ENCODE measurements at places on chromosomes 12 and 14.

- no peak for DNase-seq
These were observed 39.5 kb downstream of the L2HGDH start for GRCh38 chr14:50272498-50272897.

DNA sequence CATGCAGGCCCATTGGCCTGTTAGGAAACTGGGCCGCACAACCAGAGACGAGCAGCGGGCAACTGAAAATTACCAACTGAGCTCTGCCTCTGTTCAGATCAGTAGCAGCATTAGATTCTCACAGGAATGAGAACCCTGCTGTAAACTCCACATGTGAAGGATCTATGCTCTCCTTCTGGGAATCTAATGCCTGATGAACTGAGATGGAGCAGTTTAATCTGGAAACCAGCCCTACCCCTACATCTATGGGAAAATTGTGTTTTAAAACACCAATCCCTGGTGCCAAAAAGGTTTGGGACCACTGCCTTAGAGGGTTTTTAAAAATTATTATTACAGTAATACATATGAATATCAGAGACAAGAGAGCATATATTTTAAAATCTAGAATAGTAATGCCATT, 1144.5 kb downstream of the FSCB start:
- no peak for DNase-seq

GRCh38 chr12:3427956-3428355, 63.0 kb upstream of the PRMT8 start:
- no peak for DNase-seq

- peak; percentile 52 for DNase-seq
These were observed 378.7 kb downstream of the PRKD1 start for GRCh38 chr14:29548948-29549370.

- DNase-seq: peak; percentile 25
These were observed 4.3 kb downstream of the AMN1 start for GRCh38 chr12:31724557-31724956.

- no peak for DNase-seq
These were observed 29.7 kb downstream of the PRMT8 start for GRCh38 chr12:3520711-3521110.

- DNase-seq: no peak
These were observed 7.3 kb upstream of the M6PR start for GRCh38 chr12:8956772-8957171.

GRCh38 chr12:28552251-28552970, 362.2 kb downstream of the CCDC91 start:
- no peak for DNase-seq

- DNase-seq: no peak
These were observed 71.1 kb downstream of the C2CD5 start for GRCh38 chr12:22473212-22473611.

All from suppressor macrophage treated with lipopolysaccharide for 4 hours (primary cell).